ENCODE measurements at places on chromosomes 3 and 15.

DNA sequence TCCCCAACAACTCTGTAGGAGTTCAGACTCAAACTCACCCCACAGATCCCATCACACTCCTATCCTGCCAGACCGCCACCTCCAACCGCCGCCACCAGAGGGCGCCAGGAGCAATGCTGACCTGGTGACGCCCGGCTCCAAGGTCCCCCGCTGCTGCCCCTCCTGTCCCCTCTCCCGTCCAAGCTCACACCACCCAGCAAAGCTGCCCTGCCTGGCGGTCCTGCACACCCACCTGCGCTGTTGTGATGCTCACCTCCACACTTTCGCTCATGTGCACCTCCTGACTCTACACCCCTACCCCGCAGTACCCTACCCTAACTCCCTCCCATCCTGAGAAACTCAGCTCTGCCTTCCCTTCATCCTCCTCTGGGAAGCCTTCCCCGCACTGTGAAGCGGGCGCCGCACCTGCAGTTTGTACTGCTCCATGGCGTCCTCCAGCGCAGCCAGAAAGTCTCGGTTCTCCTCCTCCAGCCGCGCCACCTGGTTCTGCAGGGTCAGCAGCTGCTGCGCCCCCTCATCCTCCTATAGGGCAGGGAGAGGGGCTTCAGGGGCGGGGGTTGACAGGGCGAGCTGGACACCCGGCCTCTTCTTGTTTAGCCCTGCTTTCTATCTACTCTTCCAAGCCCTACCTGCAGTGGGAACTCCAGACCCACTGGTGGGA is 7.9 kb downstream of the KIF7 start:
- DNase-seq: peak; percentile 93

DNA sequence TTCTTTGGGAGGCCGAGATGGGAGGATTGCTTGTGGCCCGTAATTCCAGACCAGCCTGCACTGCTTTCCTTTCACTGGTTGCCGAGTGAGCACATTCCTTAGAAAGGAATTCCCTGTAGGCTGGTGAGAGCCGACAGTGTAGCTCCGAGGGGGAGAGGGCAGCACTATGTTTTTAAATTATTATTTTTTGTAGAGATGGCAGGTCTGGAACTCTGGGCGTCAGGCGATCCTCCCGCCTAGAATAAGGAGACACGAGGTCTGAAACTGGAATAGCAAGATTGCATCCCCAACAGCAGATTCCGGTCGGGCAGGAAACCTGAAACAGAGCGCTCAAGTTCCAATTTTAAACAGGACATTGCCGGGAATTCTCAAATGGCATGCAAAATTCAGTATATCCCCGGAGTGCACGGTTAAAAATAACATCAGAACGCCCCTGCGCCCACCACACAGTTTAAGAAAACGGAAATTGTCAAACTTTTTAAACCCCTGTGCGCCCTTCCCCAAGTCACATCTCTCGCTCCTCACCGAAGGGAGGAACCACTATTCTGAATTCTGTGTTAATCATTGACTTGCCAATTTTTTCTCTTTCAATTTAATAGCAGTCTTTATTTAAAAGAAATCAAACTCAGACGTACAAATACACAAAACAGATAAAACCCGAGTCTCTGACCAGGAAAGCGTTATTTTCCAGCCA is 643 bp upstream of the RNU5B-1 start:
- DNase-seq: peak; percentile 73

DNA sequence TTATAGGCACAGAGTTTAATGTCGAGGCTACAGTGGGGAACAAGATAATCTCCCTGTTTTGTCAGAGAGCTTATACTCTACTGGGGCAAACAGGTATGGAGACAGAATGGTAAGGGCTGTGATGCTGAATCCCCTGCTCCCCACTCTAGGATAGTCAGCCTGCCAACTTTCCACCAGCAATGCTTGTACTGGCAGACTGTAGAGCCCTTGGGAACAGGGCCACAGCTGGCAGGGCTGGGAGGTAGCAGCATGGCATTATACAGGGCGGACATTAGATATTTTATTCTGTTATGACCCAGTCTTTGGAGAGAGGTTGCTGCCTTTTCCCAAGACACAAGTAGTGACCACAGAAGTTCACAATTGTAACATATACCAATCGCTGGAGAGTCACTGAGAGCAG is 91.2 kb downstream of the ARRDC4 start:
- DNase-seq: no peak

DNA sequence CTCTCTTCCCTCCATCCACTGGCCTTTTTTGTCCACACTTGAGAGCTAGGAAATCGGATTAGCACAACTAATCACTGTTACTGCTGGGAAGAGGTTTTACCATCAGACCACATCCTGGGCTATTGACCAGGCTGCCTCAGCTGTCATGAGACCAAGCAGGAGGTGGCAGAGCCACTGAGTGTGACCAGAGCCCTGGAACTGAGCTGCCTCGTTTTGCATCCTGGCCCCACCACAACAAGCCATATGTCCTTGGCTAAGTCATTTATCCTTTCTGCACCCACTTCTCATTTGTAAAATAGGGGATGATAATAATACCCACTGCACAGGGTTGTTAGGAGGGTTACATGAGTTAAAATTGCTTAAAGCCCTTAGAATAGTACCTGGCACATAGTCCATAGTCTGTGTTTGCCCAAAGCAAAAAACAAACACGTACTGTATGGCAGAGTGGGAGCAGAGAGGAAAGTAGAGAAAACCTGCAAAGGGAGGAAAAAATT is 34.1 kb downstream of the TMEM158 start:
- DNase-seq: no peak

- peak; percentile 60 for DNase-seq
These were observed 117.0 kb downstream of the IMPG2 start for GRCh38 chr3:101203411-101203810.

DNA sequence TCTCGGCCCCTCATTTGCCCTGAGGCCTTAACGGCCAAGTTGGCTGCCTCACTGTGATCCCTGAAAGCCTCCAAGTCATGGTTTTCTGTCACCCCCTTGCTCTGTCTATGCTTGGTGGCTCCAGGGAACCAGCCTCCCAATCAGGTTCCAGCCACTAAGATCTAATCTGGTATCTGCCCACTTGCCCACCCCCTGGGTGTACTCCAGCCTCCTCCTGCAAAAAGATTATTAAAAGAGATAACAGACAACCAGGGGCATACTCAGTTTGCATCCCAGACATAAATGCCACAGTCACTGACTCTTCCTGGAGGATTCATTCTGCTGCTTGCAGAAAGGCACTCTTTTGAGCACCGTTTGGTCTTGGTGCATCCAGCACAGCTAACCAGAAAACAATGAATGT is 103.9 kb downstream of the NTRK3 start:
- no peak for DNase-seq

GRCh38 chr15:29517829-29518228 is 248.2 kb upstream of the NSMCE3 start:
- no peak for DNase-seq

DNA sequence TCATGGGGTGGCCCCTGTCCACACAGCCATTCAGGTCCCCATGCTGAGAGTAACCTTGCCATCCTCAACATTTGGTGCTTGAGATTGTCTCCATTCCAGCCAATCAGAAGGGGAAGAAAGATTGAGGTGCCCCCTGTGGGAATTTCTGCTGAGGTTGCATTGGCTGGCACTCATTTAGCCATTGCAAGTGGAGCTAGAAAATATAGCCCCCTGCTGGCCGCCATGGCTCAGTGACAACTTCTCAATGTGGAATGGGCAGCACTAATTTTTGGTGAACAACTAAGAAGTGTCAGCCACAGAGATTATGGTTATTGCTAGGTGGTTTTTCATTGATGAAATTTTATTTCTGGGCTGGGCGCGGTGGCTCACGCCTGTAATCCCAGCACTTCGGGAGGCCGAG is 22.0 kb downstream of the COL6A6 start:
- peak; percentile 59 for DNase-seq

DNA sequence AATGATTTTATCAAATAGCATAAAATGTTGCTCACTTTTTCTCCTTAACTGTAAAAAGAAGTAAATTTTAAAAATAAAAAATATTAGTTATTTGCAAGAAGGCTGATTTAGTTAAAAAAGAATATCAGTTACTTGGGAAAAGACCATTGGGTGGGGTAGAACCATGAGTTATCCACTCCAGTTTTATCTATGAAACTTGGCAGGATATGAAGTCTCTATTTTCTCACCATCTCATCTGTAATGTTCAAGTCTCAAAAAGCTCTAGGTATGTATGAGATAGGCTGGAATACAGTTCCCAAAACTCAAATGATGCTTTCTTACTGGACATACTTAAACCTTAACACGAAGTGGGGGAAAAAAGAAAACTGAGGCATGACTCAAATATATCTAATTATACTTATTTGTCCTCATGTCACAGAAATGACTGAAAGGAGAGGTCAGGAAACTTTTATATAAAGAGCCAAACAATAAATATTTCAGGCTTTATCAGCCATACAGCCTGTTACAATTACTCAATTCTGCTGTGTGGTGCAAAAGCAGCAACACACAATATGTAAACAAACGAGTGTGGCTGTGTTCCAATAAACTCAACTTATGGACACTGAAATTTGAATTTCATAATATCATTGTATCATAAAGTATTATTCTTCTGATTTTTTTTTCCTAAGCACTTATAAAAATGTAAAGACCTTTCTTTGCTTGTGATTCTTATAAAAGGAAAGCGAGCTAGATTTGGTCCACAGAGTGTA is 131.8 kb downstream of the TBL1XR1 start:
- DNase-seq: no peak

- DNase-seq: no peak
These were observed 921 bp downstream of the FBXL2 start for GRCh38 chr3:33278163-33278562.

DNA sequence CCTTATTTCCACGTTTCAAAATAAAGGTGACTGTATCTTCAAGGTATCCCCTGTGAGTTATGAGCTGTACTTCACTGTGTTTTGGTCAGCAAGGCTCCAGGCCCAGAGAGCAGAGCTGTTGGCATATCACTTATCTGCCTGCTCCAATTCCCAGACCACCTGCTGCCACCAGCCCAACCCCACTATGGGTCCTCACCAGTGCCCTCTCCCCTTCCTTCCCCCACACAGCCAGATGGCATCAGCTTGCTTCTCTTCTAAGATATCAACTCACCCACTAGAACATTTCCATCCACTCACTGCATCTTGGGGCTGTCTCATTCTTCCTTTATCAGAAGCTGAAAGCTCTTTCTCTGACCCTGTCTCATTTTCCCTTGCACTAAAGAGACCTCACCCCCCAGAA is 136.9 kb upstream of the EIF1B start:
- no peak for DNase-seq

DNA sequence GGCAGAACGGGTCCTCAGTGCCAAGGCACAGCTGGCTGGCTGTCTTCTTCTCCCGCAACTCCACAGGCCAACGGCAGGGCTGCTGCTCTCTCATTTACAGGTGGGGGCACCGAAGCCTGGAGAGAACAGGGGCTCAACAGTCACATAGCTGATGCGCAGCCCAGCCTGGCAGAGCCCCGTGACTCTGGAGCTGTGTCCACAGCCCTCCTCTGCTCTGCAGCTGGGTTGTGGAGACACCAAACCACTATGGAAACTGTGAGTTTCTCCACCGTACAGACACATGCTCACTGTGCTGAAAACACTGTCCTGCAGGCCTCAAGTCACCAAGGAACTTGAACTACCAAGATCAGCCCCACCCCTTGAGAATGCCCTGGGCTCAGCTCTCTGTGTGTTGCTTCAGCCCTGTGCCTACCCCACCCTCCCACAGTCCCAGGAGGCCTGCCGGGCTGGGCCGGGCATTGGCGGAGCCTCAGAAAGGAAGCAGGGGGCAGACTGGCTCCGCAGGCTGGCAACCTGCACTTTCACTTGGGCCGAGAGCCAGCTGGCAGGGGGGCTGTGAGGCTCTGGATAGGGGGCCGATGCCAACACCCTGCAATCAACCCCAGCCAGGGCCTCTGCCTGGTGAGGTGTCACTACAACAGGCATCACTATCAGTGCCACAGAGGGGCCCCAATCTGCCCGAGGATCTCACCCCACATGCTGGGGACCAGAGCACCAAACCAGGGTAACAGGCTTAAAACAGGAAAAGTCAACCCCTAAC is 113.7 kb upstream of the RPL32 start:
- DNase-seq: peak; percentile 67

DNA sequence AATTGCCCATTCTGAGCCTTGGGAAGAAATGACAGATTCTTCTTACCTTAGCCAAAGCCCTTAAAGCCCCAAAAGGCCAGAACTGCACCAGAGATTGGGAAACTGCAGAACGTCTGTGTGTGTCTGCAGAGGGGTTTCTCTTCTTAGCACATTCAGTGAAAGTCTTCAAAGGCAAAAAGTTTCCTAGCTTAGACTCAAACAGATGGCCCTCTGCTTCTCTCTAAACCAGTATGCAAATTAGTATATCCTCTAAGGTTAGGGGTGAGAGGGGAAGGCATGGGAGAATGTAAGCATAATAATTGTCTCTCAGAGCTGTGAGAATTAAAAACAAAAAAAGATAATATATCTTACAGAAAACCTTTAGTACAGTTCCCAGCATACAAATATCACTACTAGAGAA is 334.0 kb upstream of the MCTP2 start:
- DNase-seq: no peak

- no peak for DNase-seq
These were observed 17.9 kb downstream of the FOXL2NB start for GRCh38 chr3:138964923-138965322.

DNA sequence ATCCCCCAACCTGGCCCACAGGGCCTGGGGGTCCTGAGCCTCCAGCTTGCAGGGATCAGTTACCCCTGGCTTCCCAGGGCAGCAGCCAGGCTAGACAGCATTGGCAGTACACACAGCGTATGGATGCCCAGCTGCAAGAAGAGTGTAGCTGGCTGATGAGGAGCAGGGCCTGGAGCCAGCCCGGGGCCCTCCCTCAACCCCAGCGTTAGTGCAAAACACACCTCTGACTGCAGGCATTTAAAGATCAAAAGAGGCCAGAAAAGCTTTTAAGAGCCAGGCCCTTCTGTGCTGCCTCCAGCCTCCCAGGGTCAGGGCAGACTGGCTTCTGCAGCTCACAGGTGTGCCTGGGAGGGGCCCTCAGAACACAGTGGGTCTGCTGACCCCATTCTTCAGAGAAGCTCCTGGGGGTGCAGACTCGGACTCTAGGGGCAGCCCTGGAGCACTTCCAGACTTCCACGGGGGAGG is 110.6 kb downstream of the ETFA start:
- no peak for DNase-seq

DNA sequence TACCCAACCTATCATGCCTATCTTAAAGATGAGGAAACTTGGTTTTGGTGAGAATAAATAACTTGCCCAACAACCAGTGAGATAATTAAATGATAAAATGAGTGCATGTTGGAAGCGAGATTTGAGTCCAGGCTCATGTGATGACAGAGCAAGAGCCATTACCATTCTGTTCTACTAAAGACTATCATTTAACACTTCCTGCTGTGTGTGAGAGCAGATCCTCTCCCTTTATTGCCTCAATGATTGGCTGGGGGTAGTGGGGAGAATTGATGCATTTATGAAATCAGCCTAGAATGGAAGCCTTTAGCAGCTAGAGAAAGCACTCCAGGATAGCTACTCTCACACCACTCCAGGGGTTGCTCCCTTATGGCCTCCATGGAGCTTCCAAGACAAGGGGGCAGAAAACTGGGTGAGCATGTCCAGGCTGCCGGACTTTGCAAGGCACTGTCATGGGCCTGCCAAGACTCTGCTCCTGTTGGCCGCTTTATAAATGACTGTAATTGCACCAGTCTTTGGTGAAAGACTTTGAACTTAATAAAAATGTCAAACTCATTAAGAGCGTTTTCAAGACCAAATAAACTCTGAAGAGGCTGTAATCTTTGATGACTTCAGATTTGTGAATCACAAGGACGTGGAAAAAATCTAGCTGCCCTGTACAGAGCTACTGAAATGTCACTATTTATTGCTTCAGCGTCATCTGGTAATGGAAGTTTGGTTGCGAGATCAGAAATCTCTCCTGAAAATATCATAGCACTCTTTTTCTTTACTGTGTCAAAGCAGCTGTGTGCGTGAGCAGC is 209.1 kb upstream of the NR2E3 start:
- DNase-seq: no peak

All from AG20443 (cell line).